AG04450 (cell line): ENCODE measurements at places on chromosomes 5 and 9. TPM values are rescaled to one million over a fixed set of nuclear protein-coding genes. Genes with fewer than 3 reads are reported as not detected.

RELL2 gene
- polyA plus RNA-seq = 3.0 and 3.1 TPM in 2 replicates

THG1L gene
- 18.6 and 21.0 TPM in 2 replicates for polyA plus RNA-seq

CAMK4 gene
- polyA plus RNA-seq = 2.4 and 3.2 TPM in 2 replicates

ELAVL2 gene
- 0.04 and 0.05 TPM in 2 replicates for polyA plus RNA-seq

RGMB gene
- 53.6 and 57.7 TPM in 2 replicates for polyA plus RNA-seq
